Stimulated activated CD4-positive, alpha-beta T cell treated with anti-CD3 and anti-CD28 coated beads, Interleukin-1b, Interleukin-23, amount 100 ng/mL, for 24 hours (primary cell): ENCODE measurements at places on chromosomes 1 and 21.

GRCh38 chr1:199399996-199400724 lies 627.4 kb upstream of the NR5A2 start:
- no peak for DNase-seq

- DNase-seq = no peak
These were observed 1.9 kb downstream of the BTBD19 start for GRCh38 chr1:44810101-44810761.

DNA sequence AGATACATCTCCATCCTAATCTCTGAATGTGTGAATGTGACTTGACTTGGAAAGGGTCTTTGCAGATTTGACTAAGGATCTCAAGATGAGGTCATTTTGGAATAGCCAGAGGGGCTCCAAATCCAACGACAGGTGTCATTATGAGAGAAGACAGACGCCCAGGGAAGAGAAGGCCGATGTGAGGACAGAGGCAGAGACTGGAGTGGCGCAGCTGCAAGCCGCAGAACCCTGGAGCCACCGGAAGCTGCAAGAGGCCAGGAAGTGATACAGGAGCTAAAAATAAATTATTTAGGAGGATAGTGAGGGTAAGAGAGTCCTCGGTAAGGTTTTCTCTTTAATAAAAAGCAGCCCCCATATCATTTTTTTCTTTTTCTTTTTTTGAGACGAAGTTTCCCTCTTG lies 9.7 kb upstream of the AADACL4 start:
- DNase-seq = no peak

- peak; percentile 3 for DNase-seq
These were observed 863 bp downstream of the FH start for GRCh38 chr1:241518476-241519307.

DNA sequence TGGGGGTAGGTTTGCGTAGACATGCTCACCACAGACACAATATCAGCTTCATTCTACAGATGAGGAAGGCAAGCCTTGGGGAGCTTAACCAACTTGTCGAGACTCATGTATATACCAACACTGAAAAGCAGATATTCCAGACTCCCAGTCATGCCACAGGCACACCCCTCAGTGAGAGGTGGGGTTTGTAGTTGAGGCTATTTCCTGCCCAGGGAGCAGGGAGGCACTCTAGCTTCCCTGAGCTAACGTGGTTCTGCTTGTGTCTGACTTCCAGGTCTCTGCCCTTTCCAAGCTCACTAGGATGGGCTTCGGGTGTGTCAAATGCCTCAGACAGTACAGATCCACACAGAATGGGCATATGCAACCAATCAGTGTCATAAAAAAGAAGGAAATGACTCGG lies 122.3 kb upstream of the RUNX1 start:
- DNase-seq = no peak

DNA sequence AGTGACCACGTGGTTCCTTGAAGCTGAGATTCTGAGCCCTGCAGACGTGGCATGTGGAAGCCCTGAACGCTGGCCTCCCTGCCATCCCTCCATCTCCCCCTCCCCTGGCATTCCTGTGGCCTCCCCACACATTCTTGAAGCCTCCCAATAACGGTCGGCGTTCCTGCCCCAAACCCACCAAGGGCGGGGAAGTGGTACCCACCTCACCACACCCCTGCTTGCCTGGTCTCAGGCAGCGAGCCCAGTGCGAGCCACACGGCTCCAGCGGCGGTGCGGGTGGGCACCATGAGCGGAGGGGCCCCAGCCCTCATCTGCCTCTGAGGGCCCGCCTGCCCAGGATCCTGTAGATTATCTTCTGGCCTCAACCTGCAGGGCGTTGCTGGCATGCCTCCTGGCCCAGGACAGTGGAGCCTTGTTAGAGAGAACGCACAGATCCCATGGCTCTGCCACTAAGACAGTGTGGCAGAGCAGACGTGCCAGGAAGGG lies 20.6 kb upstream of the PRELP start:
- no peak for DNase-seq
